ENCODE measurements at places on chromosomes 16 and 17.

DNA sequence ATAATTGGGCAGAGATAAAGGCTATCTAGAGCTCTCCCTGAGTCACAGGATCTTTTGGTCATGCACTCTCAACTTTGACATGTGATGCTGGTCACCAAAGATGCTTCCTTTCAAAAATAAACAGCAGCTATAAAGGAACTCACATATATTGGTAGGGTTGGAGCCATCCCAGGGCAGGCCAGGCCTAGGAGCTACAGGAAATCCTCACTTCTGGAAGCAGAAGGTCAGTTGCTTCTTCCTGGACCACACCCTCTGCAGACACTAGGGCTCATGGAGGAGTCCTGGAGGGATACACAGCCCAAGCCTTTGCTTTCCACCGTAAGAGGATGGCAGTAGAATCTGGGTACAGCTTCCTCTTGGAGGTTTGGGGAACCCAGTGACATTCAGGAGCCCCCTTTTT lies 24.6 kb downstream of the SOST start:
- DNase-seq = no peak

- no peak for DNase-seq
These were observed 43.2 kb upstream of the PVALEF start for GRCh38 chr17:81121841-81122733.

DNA sequence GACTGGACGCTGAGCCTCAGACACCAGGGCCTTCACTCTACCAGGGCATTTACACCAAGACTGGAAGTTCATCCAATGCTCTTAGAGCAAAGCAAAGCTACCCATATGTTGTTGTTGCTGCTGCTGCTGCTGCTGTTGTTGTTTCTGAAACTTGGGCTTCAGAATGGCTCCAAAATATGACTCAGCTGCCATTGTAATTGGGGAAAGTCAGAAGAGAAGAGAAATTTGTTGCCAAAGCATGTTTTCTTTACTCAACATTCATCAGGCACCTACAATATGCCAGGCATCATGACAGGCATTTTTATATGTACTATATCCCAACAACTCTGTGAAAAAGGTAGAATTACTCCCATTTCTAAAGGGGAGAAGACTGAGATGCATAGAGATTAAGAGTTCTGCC lies 11.9 kb downstream of the KRT32 start:
- no peak for DNase-seq

DNA sequence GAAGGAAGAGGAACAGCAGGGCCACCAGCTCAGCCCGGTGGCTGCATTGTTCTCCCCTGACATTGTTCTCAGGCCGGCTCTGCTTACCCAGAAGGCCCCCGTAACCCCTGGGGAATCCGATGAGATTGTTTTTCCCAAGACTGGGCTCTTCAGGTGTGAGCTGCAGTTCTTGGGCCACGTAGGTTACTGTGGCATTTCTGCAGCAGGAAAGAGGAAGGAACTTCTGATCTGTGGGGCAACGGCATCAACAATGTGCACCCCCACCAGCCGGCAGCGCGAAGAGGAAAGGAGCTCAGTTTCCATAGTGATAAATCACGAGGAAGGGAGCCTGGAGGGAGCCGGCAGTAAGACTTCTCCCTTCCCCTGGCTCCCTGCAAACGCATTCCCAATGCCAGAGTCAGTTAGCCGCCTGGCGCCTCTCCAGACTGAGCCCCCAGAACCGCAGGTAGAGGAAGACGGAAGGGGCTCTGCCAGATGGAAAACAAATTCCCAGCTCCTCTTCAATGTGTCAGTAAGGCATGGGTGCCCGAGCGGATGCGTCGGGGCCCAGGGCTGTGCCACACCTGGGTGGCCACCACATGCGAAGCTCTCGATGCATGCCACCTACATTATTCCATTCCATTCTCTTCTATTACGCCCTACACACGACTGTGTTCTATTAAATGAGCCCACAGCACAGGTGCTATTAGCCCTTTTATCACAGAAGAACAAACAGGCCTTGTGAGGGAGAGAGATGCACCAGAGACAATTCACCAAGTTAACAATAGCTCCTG lies 21.5 kb upstream of the PECAM1 start:
- DNase-seq = no peak

- no peak for DNase-seq
These were observed 333.5 kb downstream of the NPIPA8 start for GRCh38 chr16:18003033-18003432.

- no peak for DNase-seq
These were observed 42.4 kb upstream of the ZNF629 start for GRCh38 chr16:30829130-30830071.

- DNase-seq = peak; percentile 61
These were observed 5.8 kb upstream of the CBX4 start for GRCh38 chr17:79844869-79845600.

DNA sequence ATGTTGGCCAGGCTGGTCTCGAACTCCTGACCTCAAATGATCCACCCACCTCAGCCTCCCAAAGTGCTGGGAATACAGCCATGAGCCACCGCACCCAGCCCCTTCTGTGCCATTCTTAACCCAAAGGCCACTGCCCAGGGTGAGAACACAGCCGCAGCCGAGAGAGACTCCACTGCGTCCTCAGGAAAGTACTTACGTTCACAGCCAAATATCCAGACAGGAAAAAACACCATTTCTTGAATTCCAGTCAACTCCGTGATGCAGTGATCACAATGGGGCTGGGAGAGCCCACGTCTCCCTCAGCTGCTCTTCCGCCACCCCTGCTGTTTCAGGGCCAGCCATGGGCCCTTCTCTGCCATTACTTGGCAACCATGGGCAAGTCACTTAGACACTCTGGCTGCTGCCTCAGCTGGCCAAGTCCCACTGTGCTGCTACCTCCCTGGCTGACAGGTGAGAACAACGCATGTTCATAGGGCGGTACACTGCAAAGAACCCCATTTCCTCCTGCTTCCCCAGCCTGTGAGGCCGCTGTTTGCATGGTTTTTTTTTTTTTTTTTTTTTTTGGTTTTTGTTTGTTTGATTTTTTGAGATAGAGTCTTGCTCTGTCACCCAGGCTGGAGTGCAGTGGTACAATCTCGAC lies 4.3 kb downstream of the CDIP1 start:
- no peak for DNase-seq

DNA sequence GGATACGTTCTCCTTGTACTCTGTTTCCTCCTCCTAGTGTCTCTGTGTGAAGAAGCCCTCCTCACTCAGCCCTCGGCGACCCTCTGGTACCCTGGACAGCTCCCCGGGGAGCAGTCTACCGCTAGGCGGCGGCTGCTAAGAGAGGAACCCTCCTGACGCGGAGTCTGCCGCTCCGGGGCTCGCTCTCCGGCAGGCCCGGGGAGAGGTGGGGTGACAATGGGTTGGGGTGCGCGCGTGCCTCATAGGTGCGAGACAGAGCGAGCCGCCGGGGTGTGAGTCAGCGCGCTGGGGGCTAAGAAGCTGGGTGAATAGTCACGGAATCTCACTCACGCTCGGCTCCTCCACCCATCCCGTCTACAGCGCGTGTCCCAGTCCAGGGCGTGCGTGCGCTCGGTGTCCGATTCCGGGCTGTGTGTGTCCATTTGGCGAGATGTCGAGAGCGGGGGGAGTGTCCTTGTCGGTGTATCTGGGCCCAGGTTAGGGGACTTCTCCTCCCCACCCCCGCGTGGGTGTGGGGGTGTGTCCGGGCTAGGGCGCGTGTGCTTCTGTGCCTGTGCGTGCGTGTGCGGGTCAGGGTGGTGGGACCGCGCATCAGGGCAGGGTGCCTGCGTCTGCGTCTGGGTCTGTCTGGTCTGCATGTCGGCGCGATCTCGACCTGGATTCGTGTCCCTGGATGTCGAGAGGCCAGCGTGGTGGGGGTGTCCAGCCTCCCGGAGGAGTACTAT lies 577 bp upstream of the HS3ST2 start:
- DNase-seq = peak; percentile 26

- peak; percentile 92 for DNase-seq
These were observed at the start of gene CTF1 for GRCh38 chr16:30896261-30896888. Gene CTF1 (plus strand): TSS chr16:30896614. CDS start chr16:30896644, 30 bp downstream.

GRCh38 chr17:13584701-13585080 lies 17.0 kb downstream of the HS3ST3A1 start:
- DNase-seq = peak; percentile 76

DNA sequence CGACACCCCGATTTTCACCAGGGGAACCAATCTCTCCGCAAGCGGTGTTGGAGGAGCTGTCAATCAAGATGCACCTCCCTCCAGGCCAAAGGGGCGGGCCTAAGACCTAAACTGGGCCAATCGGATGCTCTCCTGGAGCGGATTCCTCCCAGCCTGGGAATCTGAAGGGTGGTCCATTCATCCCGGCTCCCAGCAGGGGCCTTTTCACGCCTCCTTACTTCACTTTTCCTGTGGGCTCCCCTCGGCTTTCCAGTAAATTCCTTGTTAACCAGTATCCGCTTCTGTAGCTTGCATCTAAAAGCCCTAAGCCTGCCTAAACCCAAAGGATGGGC lies 17.1 kb downstream of the C16orf74 start:
- DNase-seq = no peak

DNA sequence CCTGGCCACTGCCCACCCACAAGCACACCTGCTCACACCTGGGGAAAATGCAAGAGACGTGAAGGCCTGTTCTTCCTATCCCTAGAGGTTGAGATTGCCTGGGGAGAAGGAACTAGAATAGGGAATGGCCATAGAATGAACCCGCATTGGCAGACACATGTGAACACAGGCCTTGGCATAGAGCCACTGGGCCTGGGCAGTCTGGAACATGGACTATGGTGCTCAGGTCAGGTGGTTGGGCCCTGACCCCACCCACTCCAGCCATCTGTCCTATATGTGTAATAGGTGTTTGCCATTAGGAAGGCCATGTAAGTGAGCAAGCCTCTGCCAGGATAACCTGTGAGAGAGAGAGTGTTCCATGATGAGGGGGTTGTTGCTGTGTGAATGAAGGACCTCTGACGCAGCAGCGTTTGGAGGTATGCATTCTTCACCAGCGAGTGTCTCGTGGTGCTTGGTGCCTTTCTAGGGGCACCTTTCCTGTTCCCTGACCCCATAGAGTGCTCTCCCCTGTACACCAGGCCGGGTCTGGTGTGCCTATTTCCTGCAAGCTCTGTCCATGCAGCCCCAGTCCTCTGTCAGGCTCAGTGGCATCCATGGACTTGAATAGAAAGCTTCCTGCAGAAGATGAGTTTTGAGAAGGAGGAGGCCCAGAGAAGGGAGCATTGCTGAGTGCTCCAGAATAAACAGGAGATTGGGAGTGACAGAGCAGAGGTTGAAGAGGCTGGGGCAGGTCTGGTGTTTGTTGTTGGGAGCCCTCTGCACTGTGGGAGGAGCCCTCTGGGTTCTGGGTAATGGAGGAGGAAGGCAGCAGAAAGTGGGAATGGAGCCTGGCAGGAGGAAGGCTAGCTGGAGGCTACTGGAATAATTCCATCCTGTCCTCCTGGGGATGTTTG lies 15.6 kb downstream of the CTRL start:
- no peak for DNase-seq

- no peak for DNase-seq
These were observed 87.9 kb downstream of the CCDC182 start for GRCh38 chr17:57657211-57657610.

DNA sequence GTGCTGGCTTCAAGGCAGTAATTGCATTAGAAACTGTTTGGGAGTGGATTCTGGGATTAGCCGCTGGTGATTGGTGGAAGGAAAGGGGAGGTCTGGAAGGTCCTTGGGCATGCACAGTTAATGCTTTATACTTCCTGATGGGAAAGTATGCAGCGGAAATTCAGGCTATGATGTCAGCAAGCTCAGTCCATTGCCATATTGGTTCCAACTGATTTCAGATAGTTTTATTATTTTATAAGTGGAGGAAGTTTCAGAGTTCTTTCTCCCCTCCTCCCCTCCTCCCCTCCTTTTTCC lies 8.1 kb upstream of the CMTR2 start:
- DNase-seq = no peak

- DNase-seq = no peak
These were observed 9.7 kb upstream of the ARL2BP start for GRCh38 chr16:57235128-57236021.

- peak; percentile 65 for DNase-seq
These were observed 802 bp downstream of the CYLD start for GRCh38 chr16:50742576-50743200.

- no peak for DNase-seq
These were observed 835 bp downstream of the FBXL16 start for GRCh38 chr16:704552-705380.

- no peak for DNase-seq
These were observed 30.4 kb upstream of the SSTR5 start for GRCh38 chr16:1042049-1042744.

- peak; percentile 5 for DNase-seq
These were observed 120.5 kb downstream of the ZFHX3 start for GRCh38 chr16:72927199-72928089.

- no peak for DNase-seq
These were observed 405.5 kb downstream of the CPPED1 start for GRCh38 chr16:12398029-12398682.

- no peak for DNase-seq
These were observed 481 bp downstream of the LYRM1 start for GRCh38 chr16:20901068-20901435.

DNA sequence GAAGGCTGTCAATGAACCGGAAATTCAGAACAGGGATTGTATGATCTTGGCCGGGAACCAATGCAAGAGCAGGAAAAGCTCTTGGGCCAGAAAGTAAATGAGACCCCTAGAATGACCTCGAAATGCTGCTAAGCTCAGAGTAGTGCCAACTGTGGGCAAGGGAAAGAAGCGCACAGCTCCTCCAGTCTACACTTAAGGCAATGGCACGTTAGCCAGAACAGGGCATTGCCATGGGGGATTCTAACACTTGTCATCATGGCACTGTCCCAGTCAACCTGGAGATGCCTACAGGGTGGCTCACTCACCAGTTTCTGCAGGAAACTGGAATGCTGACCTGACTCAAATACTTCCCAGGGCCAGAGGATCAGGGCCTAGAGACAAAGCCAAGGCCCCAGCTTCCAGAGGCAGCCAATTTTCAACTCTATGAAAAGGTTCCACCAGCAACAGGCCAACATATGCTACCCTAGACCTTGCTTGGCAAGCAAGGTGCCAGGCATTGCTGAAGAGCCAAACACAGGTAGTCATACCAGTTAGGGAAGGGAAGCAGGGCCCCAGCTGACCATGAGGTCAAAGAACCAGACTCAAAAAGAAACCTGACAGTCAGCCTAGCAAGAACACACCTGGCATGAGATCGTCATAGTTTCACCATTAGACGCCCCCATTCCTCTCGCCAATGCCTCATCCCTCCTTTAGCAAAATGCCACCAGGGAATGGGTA lies 34.9 kb downstream of the ARHGAP17 start:
- DNase-seq = no peak

DNA sequence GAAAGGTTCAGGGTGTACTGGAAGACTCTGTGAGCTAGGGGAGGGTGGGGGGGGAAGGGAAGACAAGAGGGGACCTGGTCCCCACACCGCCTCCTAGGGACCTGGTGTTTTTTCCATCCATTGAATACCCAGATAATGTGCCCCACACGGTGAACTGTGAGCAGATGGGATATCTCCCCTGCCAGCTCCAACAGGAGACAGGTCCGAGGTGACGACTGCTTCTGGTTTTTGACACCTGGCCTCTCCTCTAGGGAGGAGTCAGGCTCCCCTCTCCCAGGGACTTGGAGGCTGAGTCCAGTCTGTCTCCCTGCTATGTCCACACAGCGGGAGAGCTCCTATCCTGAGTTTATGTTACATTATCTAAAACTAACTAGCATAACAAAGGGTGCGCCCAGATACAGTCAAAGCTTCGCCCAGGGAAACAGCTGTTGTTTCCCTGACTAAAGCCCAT lies 1.8 kb downstream of the MARVELD3 start:
- no peak for DNase-seq

All from ACHN (cell line).